ENCODE measurements at places on chromosomes 2 and 18.

DNA sequence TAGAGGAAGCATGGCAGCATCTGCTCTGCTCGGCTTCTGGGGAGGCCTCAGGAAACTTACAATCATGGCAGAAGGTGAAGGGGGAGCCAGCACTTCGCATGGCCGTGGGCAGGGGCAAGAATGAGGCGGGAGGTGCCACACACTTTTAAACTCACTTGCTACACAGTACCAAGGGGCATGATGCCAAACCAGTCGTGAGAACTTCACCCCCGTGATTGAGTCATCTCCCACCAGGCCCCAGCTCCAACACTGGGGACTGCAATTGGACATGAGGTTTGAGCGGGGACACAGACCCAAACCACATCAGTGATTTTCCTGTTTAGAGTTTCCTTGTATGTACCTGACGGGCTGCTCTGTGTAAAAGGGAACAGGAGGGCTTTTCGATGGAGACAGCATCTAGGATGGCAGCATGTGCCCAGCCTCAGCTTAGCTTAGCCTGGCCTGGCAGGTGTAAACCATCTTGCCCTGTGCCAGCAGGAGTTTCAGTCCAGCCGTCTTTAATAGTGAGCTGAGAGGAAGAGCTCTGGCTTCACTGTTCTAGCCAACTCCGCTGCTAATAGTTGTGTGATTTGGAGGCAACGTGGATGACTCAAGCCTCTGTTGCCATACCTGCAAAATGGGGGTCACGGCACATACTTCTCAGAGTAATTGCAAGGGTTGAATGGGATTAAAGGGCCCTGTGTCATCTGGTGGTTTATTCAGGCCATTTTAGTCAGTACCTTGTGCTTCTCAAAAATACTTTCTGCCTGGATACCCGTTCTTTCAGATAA, 101.8 kb downstream of the ASAP2 start:
- DNase-seq, result no peak

GRCh38 chr2:67566958-67567635, 170.0 kb downstream of the ETAA1 start:
- DNase-seq, result no peak

DNA sequence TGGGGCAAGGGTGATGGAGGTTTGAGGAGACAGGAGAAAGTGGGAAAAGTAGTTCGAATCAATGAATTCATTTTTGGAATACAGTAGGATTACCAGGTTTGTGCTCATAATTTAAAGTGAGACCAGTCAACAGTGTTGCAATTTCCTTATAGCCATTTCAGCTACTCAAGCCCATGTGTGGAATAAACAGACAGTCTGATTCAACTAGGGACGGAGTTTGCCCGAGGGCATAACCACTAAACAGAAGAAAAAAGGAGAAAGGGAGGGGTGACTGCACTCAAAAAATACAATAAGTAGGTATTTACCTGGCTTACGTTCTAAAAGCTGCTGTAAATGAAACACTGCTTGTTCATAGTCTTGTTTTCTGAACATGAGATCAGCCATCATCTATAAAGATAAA, 55.2 kb downstream of the TTC21B start:
- peak; percentile 11 for DNase-seq

DNA sequence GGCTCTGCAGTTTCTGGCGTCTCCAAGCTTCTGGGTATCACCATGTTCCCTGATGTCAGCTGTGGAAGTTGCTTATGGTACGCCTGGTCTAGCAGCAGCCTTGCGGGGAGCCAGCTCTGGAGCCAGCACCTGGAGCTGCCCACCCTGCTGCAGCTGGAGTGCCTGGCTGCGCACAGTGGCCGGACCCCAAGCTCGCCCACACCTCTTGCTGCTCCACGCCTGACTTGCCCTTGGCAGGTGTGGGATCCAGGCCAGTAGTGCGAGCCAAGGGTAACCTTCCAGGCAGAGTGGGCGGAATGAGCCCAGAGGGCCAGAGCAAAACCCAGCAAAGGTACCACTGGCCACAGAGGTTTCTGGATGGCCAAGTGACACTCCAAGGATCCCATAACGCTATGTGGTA, 13.2 kb upstream of the EML6 start:
- no peak for DNase-seq

GRCh38 chr2:42364658-42365057, 3.6 kb upstream of the COX7A2L start:
- no peak for DNase-seq

DNA sequence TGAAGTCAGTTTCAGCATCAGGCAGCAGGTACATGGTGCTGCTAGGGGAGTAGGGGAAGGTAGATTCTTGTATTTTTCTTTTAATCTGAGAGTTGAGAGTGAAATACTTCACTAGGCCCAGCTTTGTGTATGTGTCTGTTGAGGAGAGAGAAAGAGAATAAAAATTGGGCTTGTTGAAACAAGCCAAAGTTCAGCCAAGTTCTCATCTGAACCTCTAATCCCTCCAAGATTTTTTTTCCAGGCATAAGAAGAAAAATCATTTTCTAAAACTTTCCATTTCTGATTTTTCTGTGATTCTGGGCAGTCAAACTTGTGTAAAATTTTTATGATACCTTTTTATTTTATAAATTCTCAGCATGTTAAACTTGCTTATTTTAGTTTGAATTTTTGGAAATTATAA, 55.6 kb downstream of the PTPRM start:
- no peak for DNase-seq

DNA sequence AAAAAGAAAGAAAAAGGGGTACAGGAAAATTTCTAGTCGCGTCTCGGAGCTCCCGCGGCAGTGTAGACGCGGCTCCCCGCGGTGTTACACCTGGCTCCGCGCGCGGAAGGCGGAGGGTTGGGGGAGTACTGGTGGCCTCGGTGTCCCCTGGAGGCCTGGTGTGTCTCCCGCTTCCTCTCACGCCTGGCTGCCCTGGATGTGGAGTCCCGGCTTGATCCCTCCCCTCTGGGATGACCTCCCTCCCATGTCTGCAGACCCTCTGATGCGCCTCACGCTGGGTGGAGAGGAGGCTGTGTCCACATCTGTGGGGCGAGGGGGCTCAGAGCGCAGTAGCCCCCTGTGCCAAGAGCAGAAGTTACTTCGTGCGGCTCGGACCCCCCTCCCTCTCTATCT, 1.2 kb downstream of the KIF5C start:
- peak; percentile 62 for DNase-seq

- no peak for DNase-seq
Observed at GRCh38 chr2:168207851-168208250, 39.5 kb downstream of the STK39 start.

DNA sequence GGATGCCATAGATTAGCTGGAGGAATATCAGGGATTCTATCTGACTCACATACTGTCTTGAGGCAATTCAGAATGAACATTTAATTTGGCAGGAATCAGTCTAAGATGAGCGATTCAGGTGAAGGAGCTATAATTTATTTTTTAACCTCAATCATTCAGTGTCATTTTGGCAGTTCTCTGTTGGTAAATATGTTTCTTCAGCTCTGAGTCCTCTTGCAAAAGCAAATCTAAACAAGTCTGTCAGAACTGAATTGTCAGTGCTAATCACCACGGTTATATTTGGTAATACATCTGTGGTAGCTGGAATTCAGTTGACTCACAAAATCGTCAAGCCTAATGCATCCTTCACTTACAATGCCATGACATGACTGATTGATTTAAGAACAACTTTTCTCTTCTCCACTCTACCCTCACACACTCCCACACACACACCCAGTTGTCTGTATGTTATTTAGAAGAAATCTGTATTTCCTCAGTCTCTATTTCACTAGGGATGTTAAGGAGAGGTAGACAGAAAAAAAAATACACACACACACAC, 516.6 kb upstream of the NXPH2 start:
- DNase-seq, result no peak

DNA sequence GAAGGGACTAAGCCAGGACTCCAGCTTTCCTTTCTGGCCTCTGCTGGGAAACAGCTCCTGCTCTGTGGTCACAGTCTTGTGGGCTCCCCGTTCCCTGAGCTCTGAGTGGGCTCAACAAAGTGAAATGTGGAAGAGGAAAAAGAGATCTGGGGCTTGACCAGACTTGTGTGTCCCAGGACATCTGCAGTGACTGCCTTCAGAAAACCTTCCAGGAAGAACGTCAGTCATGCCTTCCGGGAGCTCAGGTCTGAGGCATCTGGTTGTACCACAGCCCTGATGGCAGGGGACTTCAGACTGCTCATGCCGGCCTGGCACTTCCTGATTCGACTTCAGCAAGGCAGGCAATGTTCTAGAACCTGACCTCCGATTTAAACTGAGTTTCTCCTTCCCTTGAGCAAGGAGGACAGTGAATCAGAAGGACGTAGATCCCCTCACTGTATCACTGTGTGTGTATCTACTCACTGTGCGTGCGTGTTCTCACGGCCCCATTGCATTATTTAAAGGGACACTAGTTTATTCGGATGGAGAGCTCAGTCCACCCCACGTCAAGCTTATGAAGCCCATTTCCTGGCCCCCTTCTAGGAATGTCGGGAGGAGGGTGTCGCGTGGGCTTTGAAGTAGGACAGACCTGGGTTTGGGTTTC, 548 bp upstream of the FBLN7 start:
- no peak for DNase-seq

DNA sequence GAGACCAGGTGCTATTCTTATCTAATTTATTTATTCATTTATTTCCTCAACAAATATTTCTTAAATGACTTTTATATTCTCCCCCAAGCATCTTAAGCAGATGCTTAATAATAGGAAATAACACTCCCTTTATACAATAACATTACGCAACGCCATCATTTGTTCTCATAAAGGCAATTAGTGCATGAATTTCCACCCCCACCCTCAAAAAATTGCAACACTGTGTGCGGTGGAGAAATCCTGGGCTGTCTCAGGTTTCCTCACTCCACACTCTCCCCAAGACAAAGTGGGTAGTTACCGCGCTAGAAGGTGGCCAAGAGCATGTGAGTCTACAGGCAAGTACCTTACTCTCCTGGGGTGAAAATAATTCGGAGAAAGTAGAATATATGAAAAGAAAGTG, 37.0 kb upstream of the CTDP1 start:
- DNase-seq, result no peak

- DNase-seq, result no peak
Observed at GRCh38 chr2:45011121-45011520, 1.9 kb upstream of the SIX2 start.

GRCh38 chr2:96143848-96144480, 1.3 kb downstream of the DUSP2 start:
- DNase-seq, result peak; percentile 57

- no peak for DNase-seq
Observed at GRCh38 chr2:42937171-42937875, 144.9 kb upstream of the HAAO start.

DNA sequence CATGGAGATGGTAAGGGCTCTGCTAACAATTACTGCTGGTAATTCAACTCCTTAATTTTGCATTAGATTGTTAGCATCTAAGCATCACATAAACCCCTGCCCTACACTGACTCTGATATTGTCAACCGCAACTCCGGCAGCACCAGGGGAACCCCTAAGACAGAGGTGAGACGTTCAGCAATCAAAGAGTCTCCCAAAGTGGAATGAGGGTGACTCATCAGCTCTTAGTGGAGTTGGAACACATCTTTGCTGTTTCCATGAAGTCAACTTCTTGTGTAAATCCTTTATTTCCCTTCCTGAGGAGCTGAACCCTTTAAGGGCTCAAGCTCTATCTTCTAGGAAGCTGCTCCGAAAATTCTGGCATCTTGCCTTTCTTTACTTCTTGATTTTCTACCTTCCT, 52.1 kb downstream of the ABCG8 start:
- no peak for DNase-seq

- DNase-seq, result no peak
Observed at GRCh38 chr2:165675551-165675968, 118.5 kb downstream of the GALNT3 start.

DNA sequence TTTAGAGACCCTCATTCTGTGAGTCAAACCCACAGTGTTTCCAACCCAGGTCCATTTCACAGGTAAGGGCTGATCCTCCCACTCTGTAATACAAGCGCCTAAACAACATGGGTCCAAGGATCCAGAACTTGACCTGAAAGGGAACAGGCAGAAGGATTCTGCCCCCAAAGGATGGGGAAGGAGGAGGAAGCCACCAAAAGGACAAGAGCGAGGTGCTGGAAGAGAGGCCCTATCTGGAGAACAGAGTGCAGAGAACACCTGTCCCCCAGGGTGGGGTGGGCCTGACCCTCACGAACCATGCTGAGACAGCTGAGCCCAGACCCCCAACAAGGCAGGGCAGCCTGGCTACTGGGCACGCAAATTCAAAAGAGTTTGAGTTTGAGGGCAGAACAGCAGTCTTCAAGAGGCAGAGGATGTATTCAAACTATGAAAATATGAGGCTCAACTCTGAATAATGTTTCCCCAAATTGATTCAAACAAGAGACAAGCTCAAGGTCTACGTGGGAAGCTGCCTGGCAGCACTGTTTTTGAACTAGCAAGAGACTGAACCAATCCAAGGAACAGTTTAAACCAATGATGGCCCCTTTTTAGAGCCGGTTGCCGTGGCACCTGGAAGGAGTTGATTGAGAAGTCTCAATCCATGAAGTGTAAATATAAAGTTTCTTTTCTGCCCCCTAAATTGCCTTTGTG, 212.7 kb downstream of the ALPK2 start:
- DNase-seq, result no peak

DNA sequence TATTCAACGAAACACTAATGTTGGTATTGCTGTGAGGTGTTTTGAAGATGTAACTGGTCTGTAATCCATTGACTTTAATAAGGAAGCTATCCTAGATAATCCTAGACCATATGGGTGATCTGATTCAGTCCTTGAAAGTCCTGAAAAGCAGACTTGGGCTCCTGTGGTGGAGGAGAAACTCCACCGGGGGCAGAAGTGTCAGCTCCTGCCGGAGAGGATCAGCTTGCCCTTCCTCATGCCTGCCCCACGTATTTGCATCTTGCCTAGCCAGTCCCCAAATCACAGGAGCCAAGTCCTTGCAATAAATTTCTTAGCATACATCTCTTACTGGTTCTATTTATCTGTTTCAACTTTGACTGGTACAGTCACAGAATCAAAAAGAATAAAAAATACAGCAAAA, 144.2 kb upstream of the DLGAP1 start:
- no peak for DNase-seq

DNA sequence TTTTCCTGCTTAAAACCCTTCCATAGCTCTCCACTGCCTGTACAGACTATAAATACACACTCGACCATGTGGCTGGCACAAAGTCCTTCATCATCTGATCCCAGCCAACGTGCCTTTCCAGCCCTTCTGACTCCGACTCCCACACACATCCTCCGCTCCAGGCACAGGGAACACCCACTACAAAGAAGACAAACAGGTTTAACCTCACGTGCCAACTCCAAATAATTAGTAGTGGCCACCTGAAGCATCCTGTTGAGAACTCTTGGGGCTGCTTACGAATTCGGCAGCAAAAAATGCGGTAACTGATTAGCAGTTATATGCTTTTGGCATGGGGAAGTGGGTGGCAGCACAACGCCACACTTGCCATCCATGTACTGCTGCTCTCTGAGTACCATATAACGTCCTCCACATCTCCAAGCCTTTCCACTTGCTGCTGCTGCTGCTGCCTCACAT, 12.1 kb downstream of the SPIRE1 start:
- peak; percentile 69 for DNase-seq

DNA sequence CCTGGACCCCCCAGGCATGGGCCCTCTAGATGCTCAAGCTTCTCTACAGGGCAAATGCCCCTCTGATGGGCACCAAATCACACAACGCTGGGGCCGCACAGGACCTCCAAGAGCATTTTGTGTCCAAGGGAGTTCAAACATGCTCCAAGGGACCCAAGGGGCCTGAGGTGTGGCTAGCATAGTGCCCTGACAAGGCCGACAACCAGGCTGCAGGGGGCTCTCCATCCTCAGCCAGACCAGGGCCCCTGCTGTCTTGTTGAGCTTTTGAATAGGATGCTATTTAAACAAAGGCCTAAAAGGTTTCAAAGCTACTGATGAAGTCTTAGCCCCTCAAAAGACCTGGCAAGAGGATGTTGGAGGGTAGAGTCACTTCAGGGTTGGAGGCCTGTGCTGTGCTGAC, 33.1 kb downstream of the EN1 start:
- no peak for DNase-seq

- no peak for DNase-seq
Observed at GRCh38 chr2:158975271-158975921, 7.0 kb downstream of the TANC1 start.
